ENCODE measurements at places on chromosomes 7 and 10. TPM values are rescaled to one million over a fixed set of nuclear protein-coding genes. Genes with fewer than 3 reads are reported as not detected.

ING3 gene
- total RNA-seq, result 15.7 TPM

GPR26 gene
- total RNA-seq, result under 0.01 TPM

TRIM50 gene
- not detected for total RNA-seq

MYH16 gene
- total RNA-seq, result 0.36 TPM

PTPRZ1 gene
- 17.7 TPM for total RNA-seq

CACNA2D1 gene
- total RNA-seq, result 6.2 TPM

DEPP1 gene
- 3.7 TPM for total RNA-seq

MYO1G gene
- total RNA-seq, result 0.34 TPM

NKX2-3 gene
- not detected for total RNA-seq

IL15RA gene
- 3.6 TPM for total RNA-seq

CTAGE4 gene
- 0.14 TPM for total RNA-seq

SYT15 gene
- total RNA-seq, result 0.14 TPM

GIMAP5 gene
- total RNA-seq, result not detected

TBX20 gene
- total RNA-seq, result under 0.01 TPM

BCL7B gene
- total RNA-seq, result 20.6 TPM

DNAAF5 gene
- total RNA-seq, result 8.9 TPM

CYP3A4 gene
- total RNA-seq, result not detected

WDR86 gene
- not detected for total RNA-seq

BLNK gene
- total RNA-seq, result 10.6 TPM

STAG3 gene
- total RNA-seq, result 0.34 TPM

ARHGEF5 gene
- 24.9 TPM for total RNA-seq

ZMYND11 gene
- total RNA-seq, result 53.0 TPM

EPC1 gene
- total RNA-seq, result 29.1 TPM

EN2 gene
- total RNA-seq, result under 0.01 TPM

SPAG6 gene
- total RNA-seq, result not detected

TACC2 gene
- total RNA-seq, result 26.3 TPM

PLXNA4 gene
- total RNA-seq, result under 0.01 TPM

VIPR2 gene
- total RNA-seq, result not detected

SPDYE5 gene
- total RNA-seq, result not detected

GOLGA7B gene
- 0.21 TPM for total RNA-seq

KMT2C gene
- 62.9 TPM for total RNA-seq

ELAPOR2 gene
- 10.5 TPM for total RNA-seq

MUC12 gene
- total RNA-seq, result not detected

IFIT1B gene
- total RNA-seq, result not detected

ADAMTS14 gene
- 0.14 TPM for total RNA-seq

PRPS1L1 gene
- total RNA-seq, result not detected

NPSR1 gene
- total RNA-seq, result not detected

FAM180A gene
- 0.14 TPM for total RNA-seq

DRGX gene
- total RNA-seq, result not detected

MALSU1 gene
- 70.1 TPM for total RNA-seq

Measured in nasal cavity respiratory epithelium epithelial cell of viscerocranial mucosa (primary cell).